Nucleus accumbens (tissue), 56 donors: ENCODE measurements at places on chromosomes 12 and 14.

GRCh38 chr14:75427482-75428229 is at the start of gene JDP2:
TSS of gene JDP2 (plus strand) at chr14:75428022. CDS start at chr14:75437921, 9,899 bp downstream.
- DNase-seq: peak; percentile 75

DNA sequence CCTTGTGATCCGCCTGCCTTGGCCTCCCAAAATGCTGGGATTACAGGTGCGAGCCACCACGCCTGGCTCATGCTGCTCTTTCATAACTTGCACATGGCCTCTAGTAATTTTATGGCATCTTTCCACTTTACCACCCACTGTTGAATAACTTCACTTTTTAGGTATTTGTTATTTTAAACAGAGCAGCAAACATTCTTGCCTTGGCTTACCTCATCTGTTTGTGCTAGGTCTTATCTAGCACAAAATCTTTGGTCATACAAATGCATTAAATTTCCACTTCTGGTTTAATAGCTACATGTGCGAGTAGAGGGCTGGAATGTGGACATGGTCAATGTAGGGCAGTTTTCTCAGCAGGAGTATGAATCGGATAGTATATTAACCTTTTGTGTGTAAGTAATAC is 38.8 kb upstream of the ATF7IP start:
- no peak for DNase-seq

DNA sequence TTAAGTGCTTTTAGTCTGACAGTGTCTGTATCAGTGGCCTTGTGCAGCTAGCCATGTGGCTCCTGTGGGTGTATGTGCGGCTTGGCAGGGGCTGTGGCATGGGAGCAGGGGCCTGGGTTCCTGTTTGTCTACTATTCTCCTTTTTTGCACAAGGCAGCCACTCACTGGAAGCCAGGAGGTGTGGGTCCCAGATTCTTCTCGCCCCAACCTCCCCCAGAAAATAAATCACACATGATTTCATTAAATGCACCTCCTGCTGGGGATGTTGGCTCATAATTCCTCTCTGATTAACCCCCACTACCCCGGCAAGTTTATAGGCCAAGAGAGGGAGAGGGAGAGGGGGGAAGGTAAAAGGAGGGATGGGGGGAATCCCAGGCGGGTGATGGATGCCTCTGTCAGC is 17.6 kb downstream of the CALCOCO1 start:
- DNase-seq: no peak

GRCh38 chr12:12725956-12726554 is 8.9 kb downstream of the CDKN1B start:
- no peak for DNase-seq

DNA sequence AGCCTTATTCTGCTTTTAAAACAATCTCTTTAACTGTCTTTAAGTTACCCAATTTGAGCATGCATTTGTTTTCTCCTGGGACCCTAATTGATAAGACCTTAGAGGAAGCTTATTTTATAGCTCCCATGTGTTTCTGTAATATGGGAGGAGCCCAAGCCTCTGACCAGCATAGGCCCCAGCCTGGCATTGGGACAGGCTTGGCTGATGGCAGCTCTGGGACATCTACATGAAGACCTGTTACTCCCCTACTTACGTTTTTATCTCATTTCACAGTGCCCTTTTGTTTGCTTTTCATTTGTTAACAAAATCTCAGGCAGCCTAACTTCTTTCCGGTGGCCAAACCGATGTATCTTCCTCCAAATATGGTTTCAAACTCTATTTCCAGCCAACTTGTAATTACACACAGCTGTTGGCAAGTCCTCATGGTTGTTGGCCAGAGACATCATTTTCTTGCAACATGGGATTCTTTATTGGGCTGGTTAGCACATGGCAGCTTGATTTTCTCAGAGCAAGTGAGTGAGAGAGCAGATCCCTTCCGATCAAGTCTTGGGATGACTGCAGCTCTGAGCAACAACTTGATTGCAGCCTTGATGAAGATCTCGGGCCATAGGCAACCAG is 1117.5 kb downstream of the AACS start:
- no peak for DNase-seq
